ENCODE measurements at places on chromosomes 6 and 20. TPM values are rescaled to one million over a fixed set of nuclear protein-coding genes. Genes with fewer than 3 reads are reported as not detected.

The HLA-DOA gene
- not detected for total RNA-seq

The CTCFL gene
- total RNA-seq, result not detected

The XKR7 gene
- total RNA-seq, result not detected

The NKAIN2 gene
- total RNA-seq, result not detected

The WFDC10B gene
- total RNA-seq, result not detected

The KCNK16 gene
- not detected for total RNA-seq

The TCP11 gene
- not detected for total RNA-seq

The PFDN4 gene
- total RNA-seq, result 48.4 TPM

The TNF gene
- not detected for total RNA-seq

The NR2E1 gene
- not detected for total RNA-seq

The TRIM10 gene
- not detected for total RNA-seq

The DEFB124 gene
- not detected for total RNA-seq

The HTR1B gene
- 6.9 TPM for total RNA-seq

The MGME1 gene
- 11.2 TPM for total RNA-seq

The OPRL1 gene
- total RNA-seq, result 5.0 TPM

The CST5 gene
- not detected for total RNA-seq

The HLA-F gene
- 73.2 TPM for total RNA-seq

The CHD6 gene
- 14.9 TPM for total RNA-seq

The C20orf202 gene
- not detected for total RNA-seq

The TREML2 gene
- not detected for total RNA-seq

The ADGRB3 gene
- not detected for total RNA-seq

The OR2B6 gene
- not detected for total RNA-seq

The SIRPB1 gene
- total RNA-seq, result 0.16 TPM

The MROH8 gene
- total RNA-seq, result 0.25 TPM

The LAMA2 gene
- 1.2 TPM for total RNA-seq

The TOMM34 gene
- 13.0 TPM for total RNA-seq

The HMGCLL1 gene
- total RNA-seq, result not detected

The ZFP57 gene
- not detected for total RNA-seq

The ASIP gene
- not detected for total RNA-seq

The ZBTB46 gene
- 46.9 TPM for total RNA-seq

The MRAP2 gene
- 0.57 TPM for total RNA-seq

The PDE10A gene
- 7.2 TPM for total RNA-seq

The TMEM14B gene
- 45.7 TPM for total RNA-seq

The LAMA5 gene
- total RNA-seq, result 72.9 TPM

The PDYN gene
- not detected for total RNA-seq

All from bladder microvascular endothelial cell (primary cell).